SJSA1 (cell line): ENCODE measurements at places on chromosomes 7 and 10. TPM values are rescaled to one million over a fixed set of nuclear protein-coding genes. Genes with fewer than 3 reads are reported as not detected.

GRCh38 chr10:17831896-17832295, 22.7 kb downstream of the MRC1 start:
- no peak for DNase-seq

DNA sequence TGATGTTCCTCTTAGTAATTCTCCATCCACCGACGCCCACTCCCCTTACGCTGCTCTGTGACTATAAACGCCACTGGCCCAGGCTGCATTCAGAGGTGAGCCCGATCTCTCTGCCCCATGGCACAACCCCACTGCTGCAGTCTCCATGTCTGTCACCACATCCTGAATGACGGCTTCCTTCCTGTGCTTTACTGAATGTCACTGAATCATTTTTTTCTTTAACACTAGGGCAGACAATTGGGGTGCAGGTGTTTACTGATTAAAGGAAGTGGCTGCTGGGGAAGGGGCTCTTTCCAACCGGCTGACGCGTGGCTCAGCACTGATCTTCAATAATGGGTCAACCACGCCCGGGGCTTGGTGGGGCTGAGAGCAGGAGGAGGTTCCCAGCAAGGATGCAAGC, 208.3 kb downstream of the USP6NL start:
- no peak for DNase-seq

GRCh38 chr7:64602086-64602485, 39.2 kb upstream of the ZNF680 start:
- DNase-seq = no peak

The TMEM270 gene
- not detected in 2 replicates for total RNA-seq

The ANKRD1 gene
- 25.3 and 29.8 TPM in 2 replicates for total RNA-seq

- no peak for DNase-seq
These were observed 128.3 kb downstream of the CUBN start for GRCh38 chr10:17001297-17001744.

DNA sequence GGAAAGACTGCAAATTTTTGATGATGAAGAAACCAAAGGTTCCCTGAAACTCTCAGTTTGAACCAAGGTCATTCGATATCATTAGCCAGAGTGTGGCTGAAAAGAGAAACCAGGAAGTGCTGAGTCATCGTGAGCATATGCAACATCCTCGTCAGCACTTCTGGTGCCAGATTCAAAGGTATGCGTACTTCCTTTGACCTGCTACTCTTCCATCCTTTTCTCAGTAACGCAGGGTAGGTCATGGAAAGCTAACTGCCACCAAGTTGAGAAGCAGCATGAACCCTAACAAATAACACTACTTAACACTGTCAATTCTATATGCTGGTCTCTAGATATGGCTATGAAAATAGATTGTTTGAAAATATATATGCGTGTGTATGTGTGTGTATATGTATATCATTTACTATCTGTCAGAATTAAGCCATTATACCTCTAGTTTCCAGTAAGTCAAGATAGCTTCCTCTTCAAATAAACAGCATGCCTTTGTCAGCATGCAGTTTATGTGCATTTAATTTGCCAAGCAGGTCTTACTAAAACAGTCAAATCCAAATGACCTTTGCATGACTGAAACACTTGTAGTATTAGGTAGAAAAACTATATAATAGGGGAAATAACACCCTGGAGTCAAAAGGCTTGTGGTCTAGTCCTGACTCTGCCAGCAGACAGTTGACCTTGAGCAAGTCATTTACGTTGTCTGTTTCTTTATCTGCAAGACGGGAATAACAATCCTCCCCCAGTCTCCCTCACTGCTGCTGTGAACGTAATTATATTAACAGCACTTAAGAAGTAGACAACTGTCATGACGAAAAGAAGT, 26.4 kb downstream of the CDK6 start:
- peak; percentile 82 for DNase-seq

GRCh38 chr10:118153287-118153686, 106.5 kb upstream of the RAB11FIP2 start:
- DNase-seq = no peak

DNA sequence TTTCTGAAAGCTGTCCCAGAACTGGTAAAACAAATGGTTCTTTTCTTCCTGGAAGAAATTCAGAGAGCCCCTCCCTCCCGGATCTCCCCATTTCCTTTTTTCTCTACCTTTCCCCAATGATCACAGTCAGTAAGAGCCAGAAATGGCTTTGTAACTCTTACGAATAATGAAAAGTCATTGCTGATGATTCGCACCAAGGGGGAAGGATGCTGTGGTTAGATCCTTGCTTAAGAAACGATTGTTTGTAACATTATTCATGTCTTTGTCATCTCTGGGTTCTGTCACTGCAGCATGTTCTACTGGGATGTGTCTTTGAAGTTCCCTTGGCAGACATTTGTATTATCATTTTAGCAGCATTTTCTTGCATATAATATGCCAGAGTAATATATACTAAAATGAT, 138.9 kb downstream of the CACNB2 start:
- no peak for DNase-seq

- DNase-seq = peak; percentile 86
These were observed 62.8 kb upstream of the GSDME start for GRCh38 chr7:24819916-24820689.

DNA sequence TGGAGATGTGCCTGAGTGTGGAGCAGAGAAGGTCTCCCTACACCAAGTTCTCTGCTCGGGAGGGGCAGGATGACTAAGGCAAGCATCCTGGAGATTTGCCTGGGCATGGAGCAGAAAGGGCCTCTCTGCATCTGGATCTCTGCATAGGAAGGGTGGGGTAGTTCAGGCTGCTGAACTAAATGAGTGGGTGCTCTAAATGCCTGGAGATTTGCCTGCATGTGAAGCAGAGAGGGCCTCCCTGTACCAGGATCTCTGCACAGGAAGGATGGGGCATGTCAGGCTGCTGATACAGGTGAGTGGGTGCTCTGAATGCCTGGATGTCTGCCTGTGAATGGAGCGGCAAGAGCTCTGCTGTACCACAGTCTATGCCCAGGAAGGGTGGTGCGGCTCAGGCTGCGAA, 680.7 kb downstream of the SUGCT start:
- no peak for DNase-seq

- no peak for DNase-seq
These were observed 134.0 kb downstream of the SNX10 start for GRCh38 chr7:26425655-26426054.

DNA sequence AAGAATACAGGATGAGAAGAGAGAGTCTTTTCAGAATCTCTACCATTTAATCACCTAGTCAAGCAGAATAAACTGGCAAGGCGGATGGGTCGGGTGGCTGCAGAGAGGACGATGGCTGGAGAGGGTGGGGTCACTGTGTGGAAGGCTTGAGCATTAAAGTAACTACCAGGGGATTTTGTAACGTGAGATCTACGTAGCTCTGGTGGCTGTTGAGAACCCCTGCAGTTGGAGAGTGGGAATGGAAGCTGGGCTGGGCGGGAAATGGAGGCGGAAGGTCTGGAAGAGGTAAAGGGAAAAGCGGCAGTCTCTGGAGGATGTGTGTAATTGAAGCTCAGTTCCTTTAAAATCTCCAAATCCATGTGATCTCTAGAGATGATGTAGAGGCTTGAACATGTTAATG, 135.0 kb downstream of the GATA3 start:
- no peak for DNase-seq

- peak; percentile 47 for DNase-seq
These were observed 1.0 kb downstream of the CACNA2D1 start for GRCh38 chr7:82442492-82443035.

DNA sequence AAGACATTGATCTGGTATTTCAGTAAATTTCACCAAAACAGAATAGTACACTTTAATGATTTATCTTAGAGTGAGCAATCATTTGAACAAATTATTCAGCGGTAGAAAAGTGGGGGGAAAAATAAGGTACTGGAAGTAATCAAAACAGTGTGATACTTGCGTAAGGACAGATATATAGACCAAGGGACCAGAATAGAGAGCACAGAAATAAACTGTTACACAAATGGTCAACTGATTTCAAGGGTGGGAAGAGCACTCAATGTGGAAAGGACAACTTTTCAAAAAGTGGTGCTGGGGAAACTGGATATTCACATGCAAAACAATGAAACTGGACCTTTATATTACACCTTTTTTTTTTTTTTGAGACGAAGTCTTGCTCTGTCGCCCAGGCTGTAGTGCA, 119.9 kb downstream of the NRBF2 start:
- no peak for DNase-seq

- DNase-seq = no peak
These were observed 14.6 kb downstream of the ZCWPW1 start for GRCh38 chr7:100413889-100414288.

The PRSS37 gene
- not detected in 2 replicates for total RNA-seq

- DNase-seq = no peak
These were observed 59.2 kb downstream of the INPP5A start for GRCh38 chr10:132596742-132597279.

DNA sequence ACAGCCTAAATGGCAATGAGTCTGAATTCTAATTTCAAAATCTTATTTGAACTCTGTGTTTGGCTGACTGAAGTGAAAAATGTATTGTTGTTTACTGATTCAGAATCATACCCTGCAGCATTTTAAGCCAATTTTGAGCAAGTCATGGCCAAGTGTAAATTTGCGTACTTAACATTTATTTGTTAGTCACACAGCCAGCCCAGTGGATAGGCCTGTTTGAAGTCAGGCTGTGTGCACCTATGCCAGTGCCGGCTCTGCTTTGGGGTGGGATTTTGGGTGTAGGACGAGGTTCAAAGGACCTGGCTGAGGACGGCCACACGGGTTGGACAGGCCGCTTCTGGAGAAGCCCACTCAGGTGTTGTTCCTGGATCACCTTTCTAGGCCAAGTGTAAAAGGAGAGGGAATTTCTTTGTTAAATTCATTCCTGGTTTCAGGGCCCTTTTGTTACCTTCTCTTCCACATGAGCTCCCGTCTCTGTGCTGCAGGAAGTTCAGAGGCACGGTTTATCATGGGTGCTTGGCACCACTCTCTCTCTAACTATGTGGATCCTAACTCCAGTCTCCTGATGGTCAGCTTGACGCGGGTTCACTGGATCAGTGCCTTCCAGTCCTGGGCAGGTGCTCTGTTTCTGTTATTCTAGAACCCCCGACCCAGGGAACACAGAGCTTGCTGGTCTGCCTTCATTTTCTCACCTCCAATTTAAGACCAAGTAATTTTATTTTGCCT, 84.7 kb downstream of the CCNY start:
- DNase-seq = no peak

DNA sequence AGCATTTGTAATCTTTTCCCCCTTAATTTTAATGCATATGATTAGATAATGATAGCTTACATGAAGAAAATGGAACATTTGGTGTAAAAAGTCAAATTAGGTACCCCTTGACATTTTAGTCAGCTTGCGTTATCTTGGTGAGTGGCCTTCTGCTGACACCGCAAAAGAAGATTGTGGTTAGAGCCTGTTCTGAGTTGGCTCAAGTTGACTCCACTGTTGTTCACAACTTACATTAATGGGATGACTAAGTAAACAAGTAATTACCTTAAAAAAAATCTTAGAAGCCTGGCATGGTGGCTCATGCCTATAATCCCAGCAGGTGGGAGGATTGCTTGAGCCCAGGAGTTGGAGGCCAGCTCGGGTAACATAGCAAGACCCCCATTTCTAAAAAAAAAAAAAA, 24.2 kb downstream of the TRRAP start:
- DNase-seq = no peak

- DNase-seq = no peak
These were observed 5.3 kb upstream of the AGR2 start for GRCh38 chr7:16810112-16810511.

GRCh38 chr10:14460447-14460846, 129.7 kb upstream of the FRMD4A start:
- DNase-seq = no peak

GRCh38 chr7:93574646-93575554, at the start of gene CALCR:
TSS of gene CALCR (minus strand) at chr7:93574724. CDS start at chr7:93486981, 87,743 bp downstream.
- DNase-seq = no peak

The CDHR3 gene
- total RNA-seq = 0.26 TPM in 1 of 2 replicates, not detected in the other

DNA sequence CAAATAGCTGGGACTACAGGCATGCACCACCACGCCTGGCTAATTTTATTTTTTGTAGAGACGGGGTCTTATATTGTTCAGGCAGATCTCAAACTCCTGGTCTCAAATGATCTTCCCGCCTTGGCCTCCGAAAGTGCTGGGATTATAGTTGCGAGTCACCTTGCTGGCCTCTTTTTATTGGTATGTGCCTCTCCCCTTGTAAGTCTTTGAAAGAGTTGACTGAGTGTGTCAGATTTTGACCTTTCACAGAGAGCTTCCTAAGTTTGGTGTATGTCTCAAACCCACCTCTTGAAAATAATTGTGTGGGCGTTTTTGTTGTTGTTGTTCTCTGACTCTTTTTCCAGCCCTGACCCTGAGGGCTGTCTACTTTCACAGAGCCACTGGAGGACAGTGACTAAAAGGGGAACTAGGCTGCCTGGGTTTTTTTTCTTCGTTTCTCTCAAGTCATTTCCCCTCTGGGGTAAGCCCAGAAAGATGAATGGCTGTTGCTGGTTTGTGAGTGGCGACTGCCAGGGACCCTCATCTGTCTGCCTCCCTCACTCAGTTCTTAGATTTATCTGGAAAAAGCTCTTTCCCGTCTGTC, 262.8 kb downstream of the ZEB1 start:
- no peak for DNase-seq

DNA sequence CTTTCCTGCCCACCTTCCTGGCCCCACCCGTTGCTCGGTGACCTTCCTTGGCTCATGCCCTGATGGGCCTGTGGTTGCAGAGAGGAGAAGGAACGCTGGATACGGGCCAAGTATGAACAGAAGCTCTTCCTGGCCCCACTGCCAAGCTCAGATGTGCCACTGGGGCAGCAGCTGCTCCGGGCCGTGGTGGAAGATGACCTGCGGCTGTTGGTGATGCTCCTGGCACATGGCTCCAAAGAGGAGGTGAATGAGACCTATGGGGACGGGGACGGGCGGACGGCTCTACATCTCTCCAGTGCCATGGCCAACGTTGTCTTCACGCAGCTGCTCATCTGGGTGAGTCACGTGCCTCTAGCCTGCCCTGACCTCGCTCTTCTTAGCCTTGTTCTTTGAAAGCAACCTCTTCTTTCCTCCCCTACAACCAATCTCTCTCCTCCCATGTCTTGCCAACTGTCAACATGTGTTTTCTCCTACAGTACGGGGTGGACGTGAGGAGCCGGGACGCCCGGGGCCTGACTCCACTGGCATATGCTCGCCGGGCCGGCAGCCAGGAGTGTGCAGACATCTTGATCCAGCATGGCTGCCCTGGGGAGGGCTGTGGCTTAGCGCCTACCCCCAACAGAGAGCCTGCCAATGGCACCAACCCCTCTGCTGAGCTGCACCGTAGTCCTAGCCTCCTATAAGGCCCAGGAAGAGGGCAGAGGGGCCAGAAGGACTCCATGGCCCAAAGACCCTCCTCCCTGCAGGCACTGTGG, 24.1 kb downstream of the GBX1 start:
- no peak for DNase-seq

GRCh38 chr10:69512901-69513300, 60.3 kb downstream of the NEUROG3 start:
- DNase-seq = no peak

The NKX2-3 gene
- total RNA-seq = 1.4 TPM in 1 of 2 replicates, not detected in the other

The GSDME gene
- 7.9 and 12.9 TPM in 2 replicates for total RNA-seq

The LBX1 gene
- total RNA-seq = not detected in 2 replicates

The PLA2G12B gene
- total RNA-seq = not detected in 2 replicates

The FOXK1 gene
- 10.2 and 17.4 TPM in 2 replicates for total RNA-seq

The CFTR gene
- total RNA-seq = 0.06 and 0.08 TPM in 2 replicates
